ENCODE measurements at places on chromosomes 1 and 21. TPM values are rescaled to one million over a fixed set of nuclear protein-coding genes. Genes with fewer than 3 reads are reported as not detected.

The FOXD2 gene
- total RNA-seq = 0.14 TPM

The PBX1 gene
- total RNA-seq = 4.6 TPM

The UBXN10 gene
- total RNA-seq = not detected

The OR10Z1 gene
- total RNA-seq = not detected

The NECTIN4 gene
- 50.0 TPM for total RNA-seq

The SPRR2A gene
- 8.3 TPM for total RNA-seq

The OR2L5 gene
- not detected for total RNA-seq

The ARHGEF16 gene
- 24.5 TPM for total RNA-seq

The CYP2J2 gene
- 3.0 TPM for total RNA-seq

The DYNLT5 gene
- not detected for total RNA-seq

The KRTAP13-2 gene
- total RNA-seq = not detected

The FCRL5 gene
- not detected for total RNA-seq

The CHIA gene
- not detected for total RNA-seq

The MR1 gene
- 21.7 TPM for total RNA-seq

The TMCO2 gene
- not detected for total RNA-seq

The VASH2 gene
- 0.05 TPM for total RNA-seq

The OR2T35 gene
- total RNA-seq = not detected

The AGTRAP gene
- 89.7 TPM for total RNA-seq

The TMEM82 gene
- total RNA-seq = not detected

The SPRR2F gene
- total RNA-seq = not detected

The KCNE2 gene
- total RNA-seq = not detected

The FAM177B gene
- total RNA-seq = not detected

The CHODL gene
- total RNA-seq = 0.28 TPM

The SLAMF9 gene
- total RNA-seq = 32.0 TPM
